ENCODE measurements at places on chromosomes 3 and 15. TPM values are rescaled to one million over a fixed set of nuclear protein-coding genes. Genes with fewer than 3 reads are reported as not detected.
A peak's percentile ranks its signal among the peaks of the same experiment; 100 is the strongest.

The GOLGA6C gene
- total RNA-seq: not detected

The EFCAB12 gene
- 1.2 TPM for total RNA-seq

The SH3BP5 gene
- 830 TPM for total RNA-seq

GRCh38 chr15:42207674-42208579 is at the start of gene VPS39:
TSS of gene VPS39 (minus strand) at chr15:42208304. CDS start at chr15:42208153, 151 bp downstream.
- peaks cover 7% of the 10 kb centered on the region for H3K4me1 ChIP-seq
- peak within 1 kb of the TSS; percentile 91 for H3K4me3 ChIP-seq
- peak within 1 kb of the TSS; percentile 59 for H3K27ac ChIP-seq

DNA sequence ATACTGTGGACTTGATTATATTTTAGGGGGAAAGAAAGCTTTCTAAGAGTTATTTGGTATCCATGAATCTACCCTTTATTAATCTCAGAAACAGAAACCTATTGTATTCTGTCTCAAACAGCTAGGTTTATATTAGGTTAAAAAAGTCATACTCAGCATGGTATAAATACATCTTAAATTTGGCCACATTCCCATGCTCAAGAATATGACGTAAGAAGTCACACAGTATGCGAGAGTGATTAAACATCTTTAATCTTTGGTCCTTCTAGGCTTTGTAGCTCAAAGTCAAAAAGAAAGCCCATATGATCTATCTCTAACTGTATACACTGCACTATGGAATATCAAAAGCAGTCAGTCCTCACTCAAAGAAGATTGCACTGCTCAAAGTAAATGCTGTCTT is 131.4 kb downstream of the EPHA3 start:
- no peaks in the 10 kb centered on the region for H3K36me3 ChIP-seq
- no peaks in the 10 kb centered on the region for H3K27me3 ChIP-seq
- no peak for DNase-seq
- no peaks in the 10 kb centered on the region for H3K4me1 ChIP-seq
- no peak overlapping the region for H3K4me3 ChIP-seq
- H3K27ac ChIP-seq: no peak overlapping the region

GRCh38 chr3:113468539-113468938 is 27.2 kb upstream of the CFAP44 start:
- H3K4me1 ChIP-seq: no peaks in the 10 kb centered on the region

GRCh38 chr15:101455291-101456025 is 34.0 kb downstream of the PCSK6 start:
- no peak overlapping the region for H3K27ac ChIP-seq
- H3K27me3 ChIP-seq: no peaks in the 10 kb centered on the region
- DNase-seq: peak; percentile 78
- H3K4me1 ChIP-seq: peaks cover 28% of the 10 kb centered on the region

- H3K4me1 ChIP-seq: peaks cover 7% of the 10 kb centered on the region
- H3K36me3 ChIP-seq: no peaks in the 10 kb centered on the region
- no peaks in the 10 kb centered on the region for H3K27me3 ChIP-seq
- H3K27ac ChIP-seq: no peak overlapping the region
Measured at GRCh38 chr3:131540143-131540542, 37.4 kb upstream of the MRPL3 start.

DNA sequence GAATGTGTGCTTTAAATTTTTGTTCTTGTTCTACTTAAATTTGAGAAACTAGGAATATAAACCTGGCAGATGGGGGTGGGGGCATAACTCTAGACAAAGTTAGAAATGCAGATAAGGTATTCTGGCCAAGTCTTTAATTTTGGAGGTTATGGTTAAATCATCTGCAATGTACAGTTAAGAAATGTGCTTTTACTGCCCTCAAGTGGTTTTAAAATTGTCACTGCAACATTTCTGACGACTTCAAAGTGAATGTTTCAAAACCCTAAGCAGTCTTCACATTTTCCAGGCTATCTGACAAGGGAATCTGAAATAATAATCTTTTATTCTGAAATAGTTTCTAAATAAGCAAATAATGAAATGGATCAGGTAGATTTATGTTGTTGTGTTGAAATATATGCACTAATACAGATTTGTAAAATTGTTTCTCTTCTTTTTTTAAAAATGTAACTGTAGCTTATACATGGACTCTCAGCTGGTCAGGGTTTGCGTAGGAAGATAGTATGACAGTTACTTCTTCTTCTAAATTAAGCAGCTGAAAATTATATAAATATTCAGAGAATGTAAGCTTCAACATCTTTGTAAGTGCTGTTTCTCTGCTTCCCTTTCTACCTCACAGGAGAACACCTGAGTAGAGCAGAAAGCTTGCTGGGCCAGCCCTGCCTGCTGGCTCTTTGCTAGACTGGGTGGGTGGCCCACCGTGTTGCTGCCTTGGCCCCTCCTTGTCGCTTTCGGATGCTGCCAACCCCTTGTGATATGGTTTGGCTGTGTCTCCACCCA is 45.0 kb downstream of the SUCNR1 start:
- H3K36me3 ChIP-seq: no peaks in the 10 kb centered on the region
- H3K4me1 ChIP-seq: no peaks in the 10 kb centered on the region
- H3K27ac ChIP-seq: no peak overlapping the region
- no peak for DNase-seq
- H3K4me3 ChIP-seq: no peak overlapping the region

Data from adrenal gland (tissue), 19 donors.